NCI-H1436 treated with DMSO at 0.1 percent for 48 hours (cell line): ENCODE measurements at places on chromosomes 13 and 19.

GRCh38 chr13:21913010-21913409 lies 242.1 kb downstream of the FGF9 start:
- no peak for DNase-seq

GRCh38 chr19:15330801-15331418 lies 1.4 kb downstream of the BRD4 start:
- DNase-seq: no peak

- DNase-seq: no peak
These were observed 507 bp downstream of the ALG5 start for GRCh38 chr13:36998624-36999041.

DNA sequence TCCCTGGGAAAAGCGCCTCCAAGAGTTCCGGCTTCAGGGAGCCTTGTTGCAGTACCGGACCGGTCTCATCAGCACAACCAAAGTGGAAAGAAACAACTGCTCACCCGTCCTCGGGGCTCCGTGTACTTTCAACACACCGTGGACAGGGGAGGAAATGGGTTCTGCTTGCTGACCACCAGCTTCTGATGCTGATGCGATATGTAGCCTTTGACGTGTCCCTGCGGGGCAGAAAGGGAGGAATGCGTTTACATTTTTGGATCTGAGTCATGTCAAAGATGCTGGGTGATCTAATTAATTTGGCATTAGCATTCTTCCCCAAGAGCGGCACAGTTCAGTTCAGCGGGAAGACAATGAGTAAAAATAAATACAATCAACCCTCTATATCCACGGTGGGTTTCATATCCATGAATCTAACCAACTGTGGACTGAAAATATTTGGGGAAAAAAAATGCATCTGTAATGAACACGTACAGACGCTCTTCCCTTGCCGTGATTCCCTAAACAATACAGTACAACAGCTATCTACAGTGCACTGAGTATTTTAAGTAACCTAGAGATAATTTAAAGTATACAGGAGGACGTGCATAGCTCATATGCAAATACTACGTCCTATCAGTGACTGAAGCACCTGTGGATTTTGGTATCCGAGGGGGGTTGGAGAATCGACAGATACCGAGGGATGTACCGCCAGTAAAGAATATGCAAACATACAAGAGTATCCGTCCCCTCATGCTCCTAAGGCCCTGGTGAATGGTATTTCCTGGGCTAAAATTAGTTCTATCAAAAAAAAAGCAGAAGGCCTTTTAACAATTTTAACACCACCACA lies 19.8 kb downstream of the PROZ start:
- DNase-seq: no peak

DNA sequence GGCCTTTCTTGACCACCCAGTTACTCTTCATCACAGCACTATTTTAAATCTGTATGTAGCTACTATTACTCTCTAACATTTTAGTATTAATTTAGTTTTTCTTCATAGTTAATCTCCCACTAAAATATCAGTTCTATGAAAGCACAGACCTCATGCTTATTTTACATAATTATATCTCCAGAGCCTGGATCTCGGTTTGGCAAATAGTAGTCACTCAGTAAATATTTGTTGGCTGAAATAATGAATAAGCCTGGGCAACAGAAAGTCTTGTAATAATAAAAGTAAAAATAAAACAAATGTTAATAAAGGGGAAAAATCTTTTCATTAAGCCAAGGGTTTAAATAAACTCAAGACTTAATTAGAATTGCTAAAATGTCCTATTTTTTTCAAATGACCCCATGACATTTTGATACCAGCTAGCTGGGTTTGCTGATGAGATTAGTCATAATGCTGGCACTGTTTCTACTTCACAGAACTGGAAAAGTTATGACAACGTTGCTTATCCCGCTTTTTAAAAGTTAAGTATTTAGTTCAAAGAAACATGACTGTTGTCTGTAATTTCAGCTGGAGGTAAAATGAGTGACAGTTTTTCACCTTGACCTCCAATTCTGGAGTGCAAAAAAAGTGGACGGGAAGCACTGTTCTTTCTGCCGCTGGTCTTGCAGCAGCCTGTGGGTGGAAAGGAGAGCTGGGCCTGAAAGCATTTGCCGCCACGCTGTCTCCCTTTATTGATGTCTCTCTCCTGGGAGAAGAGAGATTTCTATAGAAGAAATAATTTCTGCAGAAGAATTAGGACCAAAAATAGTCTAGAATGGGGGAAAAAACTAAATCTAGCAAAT lies 85.2 kb upstream of the SPATA13 start:
- DNase-seq: no peak

DNA sequence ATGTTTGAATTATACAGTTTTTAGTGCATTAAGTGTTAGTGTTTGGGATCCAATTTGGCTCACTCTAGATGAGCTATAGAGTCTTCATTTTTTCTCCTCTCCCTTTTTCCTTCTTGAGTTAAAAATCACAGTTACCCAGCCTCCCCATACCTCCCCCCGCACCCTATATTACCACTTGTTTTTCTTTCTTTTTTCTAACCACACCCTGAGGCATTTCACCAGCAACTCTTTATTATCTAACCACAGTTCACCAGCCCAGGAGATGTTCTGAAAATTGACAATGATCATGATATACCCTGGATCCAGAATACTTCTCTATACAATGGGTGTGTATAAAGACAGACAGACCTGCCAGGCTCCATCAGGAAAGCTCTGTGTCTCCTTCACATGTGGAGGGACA lies 86.5 kb upstream of the UBL3 start:
- DNase-seq: no peak

DNA sequence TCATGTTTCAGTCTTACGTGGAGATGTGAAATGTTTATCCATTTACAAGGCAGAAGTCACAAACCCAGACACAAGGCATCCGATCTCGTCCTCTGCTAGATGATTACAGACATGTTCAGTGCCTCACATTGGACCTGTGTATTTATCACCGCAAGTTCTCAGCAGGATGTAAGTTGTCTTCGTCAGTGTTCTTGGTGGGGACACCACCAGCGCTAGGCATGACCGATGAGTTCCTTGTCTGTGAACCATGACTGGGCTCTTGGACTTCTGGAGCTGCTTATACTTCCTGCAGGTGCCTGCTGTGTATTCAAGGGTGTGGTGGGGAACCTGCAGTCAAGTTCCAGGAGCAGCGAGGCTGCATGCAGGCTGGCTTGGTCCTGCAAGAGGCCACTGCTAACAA lies 105.4 kb downstream of the URI1 start:
- no peak for DNase-seq

DNA sequence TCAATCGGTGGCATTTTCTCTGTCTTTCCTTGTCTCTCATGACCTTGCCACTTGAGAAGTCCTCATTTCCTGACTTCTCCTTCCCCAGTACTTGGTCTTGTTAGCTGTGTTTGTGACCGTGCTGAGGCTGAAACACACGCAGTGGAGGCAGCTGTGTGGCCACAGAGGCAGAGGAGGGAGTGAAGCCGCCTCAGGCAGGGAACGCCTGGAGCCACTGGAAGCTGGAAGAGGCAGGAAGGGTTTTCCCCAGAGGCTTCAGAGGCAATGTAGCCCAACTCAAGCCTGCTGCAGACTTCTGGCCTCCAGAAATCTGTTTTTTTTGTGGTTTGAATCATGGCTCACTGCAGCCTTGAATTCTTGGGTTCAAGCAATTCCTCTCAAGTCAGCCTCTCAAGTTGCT lies 29.2 kb upstream of the ARGLU1 start:
- no peak for DNase-seq

DNA sequence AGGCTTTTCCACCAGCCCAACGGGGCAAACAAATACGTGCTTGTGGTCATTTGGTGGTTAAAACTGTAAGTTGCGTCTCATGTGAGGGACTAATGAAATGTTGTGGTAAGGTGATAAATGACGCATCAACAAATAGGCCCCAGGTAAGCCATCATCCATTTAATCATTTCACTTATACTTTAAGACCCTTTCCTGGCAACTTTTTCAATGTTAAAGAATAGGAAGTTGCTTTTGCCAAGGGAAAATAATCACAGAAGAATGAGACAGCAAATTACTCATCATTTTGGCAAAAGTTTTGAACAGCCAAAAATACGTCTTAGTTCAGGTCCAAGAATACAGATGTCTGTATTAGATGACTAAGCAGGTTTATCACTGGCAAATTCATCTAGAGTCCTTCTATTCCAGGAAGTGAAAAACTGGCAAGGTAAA lies 660.4 kb downstream of the SLITRK1 start:
- no peak for DNase-seq

- no peak for DNase-seq
These were observed 55.4 kb upstream of the GTF2F2 start for GRCh38 chr13:45064889-45065288.

- DNase-seq: no peak
These were observed 30.4 kb upstream of the GRTP1 start for GRCh38 chr13:113394339-113394640.

DNA sequence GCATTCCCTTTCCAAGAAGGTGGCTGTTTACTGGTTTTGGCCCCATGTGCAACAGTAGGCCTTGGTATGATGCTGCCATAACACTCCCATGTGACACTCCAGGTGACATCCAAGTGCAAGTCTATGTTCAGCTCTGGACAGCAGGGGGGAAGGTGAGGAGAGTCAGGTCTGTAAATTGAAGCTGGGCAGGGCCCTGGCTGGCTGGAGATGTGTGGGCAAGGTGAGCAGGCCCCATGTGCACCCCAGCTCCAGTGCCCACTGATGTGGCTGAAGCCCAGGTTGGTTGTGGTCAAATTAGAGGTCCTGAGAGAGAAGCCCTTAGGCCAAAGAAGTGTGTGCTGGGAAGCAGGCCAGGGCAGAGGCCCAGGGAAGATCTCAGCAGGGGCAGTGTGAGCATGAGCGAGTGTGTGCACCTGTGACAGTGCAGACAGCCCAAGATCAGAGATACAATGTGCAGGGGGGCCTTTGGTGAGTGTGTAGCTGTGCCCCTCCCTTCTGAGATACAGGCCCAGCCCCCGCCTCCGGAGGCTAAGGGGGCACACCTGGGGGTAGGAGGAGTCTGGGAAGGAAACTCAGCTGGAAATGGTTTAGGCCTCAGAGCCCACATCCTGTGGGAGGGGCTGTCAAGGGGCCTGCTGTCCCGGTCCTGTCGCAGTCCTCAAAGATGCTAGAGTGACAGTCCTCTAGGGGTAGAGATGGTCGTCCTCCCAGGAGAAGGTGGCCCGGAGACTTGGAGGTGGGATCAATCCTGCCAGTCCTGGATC lies 18.6 kb downstream of the DEDD2 start:
- no peak for DNase-seq

GRCh38 chr13:24747248-24748060 lies 16.5 kb upstream of the RNF17 start:
- no peak for DNase-seq

GRCh38 chr19:8333767-8334457 lies 9.2 kb downstream of the KANK3 start:
- no peak for DNase-seq

- no peak for DNase-seq
These were observed 2.4 kb downstream of the PDX1 start for GRCh38 chr13:27921961-27922882.

DNA sequence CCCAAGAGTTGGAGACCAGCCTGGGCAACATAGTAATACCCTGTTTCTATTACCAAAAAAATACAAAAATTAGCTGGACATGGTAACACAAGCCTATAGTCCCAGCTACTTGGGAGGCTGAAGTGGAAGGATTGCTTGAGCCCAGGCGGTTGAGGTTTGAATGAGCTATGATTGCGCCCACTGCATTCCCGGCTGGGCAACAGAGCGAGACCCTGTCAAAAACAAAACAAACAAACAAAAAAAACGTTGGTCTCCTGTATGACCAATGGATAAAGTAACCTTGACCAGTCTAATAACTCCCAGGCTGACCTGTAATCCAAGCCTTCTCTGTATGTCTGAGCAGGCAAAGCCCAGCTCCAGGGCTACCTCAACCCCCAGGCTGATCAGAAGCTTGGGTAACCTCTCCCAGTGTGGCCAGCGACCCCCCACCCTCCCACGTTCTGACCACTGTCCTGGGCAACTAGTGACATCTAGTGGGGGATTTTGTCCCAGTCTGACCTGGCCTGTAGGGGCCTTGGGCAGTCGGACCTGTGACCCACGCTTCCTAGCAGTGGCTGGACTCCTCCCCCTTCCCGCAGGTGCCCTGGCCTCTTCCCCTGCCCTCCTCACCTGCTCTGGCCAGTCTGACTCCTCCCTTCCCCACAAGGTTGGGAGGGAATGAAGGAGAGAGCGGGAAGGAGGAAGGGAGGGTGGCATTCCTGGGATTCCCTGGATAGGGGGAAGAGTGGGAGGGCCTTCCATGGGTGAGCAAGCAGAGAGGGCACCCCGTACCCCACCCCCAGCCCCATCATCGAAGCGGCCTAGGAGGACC lies 1.0 kb upstream of the BCAM start:
- no peak for DNase-seq
